ENCODE measurements at places on chromosomes 4 and X. TPM values are rescaled to one million over a fixed set of nuclear protein-coding genes. Genes with fewer than 3 reads are reported as not detected.

The HMGB2 gene
- total RNA-seq = 54.1 TPM

The MAGEB1 gene
- not detected for total RNA-seq

DNA sequence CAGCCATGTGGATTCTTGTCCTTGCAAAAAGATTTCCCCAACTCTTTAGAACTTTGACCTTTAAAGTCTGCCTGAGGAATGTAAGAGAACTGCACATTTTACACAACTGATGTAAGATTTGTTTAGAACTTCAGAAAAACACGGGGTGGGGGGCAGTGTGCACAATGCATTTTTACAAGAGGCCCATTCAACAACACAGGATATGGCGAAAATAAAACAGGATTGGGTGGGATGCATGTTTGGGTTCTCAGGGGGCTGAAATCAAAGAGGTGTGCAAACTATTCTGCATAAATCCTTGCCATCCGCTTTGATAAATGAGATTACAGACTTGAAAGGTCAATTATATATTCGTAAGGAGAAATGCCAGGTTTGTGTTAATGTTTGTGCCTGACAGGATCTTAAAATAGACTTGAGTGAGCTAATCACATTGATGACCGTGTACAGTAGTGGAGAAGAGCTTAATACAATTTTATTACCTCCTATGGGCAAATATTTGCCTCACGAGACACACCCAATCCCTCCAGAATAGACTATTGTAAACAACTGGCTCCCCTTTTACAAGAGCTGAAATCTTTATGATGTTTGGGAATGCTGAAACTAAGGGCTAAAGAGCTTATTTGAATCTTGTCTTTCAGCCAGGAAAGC is 184.1 kb upstream of the LEF1 start:
- no peak for DNase-seq

The EMCN gene
- total RNA-seq = 58.5 TPM

The PNMA5 gene
- not detected for total RNA-seq
